Esophagus squamous epithelium (tissue), 5 donors: ENCODE measurements at places on chromosomes 6 and 20.

GRCh38 chr6:122246906-122247658 lies 152.4 kb upstream of the HSF2 start:
- no peak for DNase-seq

DNA sequence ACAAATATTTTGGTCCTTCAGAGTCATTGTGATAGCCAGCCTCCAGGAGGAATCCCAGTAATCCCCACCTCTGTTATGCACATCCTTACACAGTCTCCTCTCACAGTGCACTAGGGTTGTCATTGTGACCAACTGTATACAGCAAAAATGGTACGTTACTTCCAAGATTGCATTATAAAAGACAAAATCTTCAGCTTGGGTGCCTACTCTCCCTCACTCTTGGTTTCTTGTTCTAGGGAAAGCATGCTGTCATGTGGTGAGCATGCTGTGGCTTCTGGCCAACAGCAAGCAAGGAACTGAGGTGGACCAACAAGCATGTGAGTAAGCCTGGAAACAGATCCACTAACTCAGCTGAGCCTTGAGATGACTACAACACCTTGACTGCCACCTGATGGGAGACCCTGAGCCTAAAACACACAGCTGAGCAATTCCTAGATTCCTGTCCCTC lies 130.1 kb upstream of the DST start:
- no peak for DNase-seq

GRCh38 chr20:46990596-46991104 lies 96.0 kb downstream of the EYA2 start:
- DNase-seq = no peak

- DNase-seq = no peak
Measured at GRCh38 chr6:25629198-25629576, 22.8 kb upstream of the SCGN start.

- DNase-seq = no peak
Measured at GRCh38 chr6:33747823-33748222, 1.1 kb upstream of the IP6K3 start.
